ENCODE measurements at places on chromosomes 7 and 10. TPM values are rescaled to one million over a fixed set of nuclear protein-coding genes. Genes with fewer than 3 reads are reported as not detected.

Gene HKDC1
- total RNA-seq: 0.19 TPM

DNA sequence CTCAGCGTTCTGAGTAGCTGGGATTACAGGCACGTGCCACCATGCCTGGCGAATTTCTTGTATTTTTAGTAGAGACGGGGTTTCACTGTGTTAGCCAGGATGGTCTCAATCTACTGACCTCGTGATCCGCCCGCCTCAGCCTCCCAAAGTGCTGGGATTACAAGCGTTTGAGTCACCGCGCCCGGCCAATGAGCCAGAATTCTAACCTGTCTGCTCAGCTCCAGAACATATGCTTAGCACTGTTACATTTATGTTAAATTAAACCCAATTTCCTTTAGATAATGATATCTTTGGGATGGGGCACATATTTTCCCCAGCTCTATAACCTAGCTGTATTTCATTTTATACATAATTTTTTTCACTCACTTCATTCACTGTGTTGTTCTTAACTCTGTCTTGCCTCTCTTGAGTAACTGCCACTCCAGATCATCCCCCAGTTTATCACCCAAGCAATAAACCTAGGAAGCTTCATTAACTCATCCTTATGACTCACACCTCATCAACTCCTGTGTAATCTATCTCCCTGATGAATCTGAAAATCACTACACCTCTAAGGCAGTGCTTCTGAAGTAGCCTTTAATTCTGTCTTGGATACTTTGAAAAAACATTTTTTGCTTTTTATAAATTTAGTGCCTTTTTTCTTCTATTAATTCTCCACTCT is 559.7 kb upstream of the ZWINT start:
- H3K36me3 ChIP-seq: no peaks in the 10 kb centered on the region
- DNase-seq: no peak
- H3K4me1 ChIP-seq: no peaks in the 10 kb centered on the region
- no peak overlapping the region for H3K27ac ChIP-seq
- no peak overlapping the region for H3K4me3 ChIP-seq

Gene MEIG1
- not detected for total RNA-seq

Gene CRPPA
- 1.9 TPM for total RNA-seq

Gene CNPY1
- not detected for total RNA-seq

- no peaks in the 10 kb centered on the region for H3K27me3 ChIP-seq
- H3K36me3 ChIP-seq: peaks cover 84% of the 10 kb centered on the region
- peaks cover 5% of the 10 kb centered on the region for H3K4me1 ChIP-seq
- H3K27ac ChIP-seq: no peak overlapping the region
- H3K4me3 ChIP-seq: no peak overlapping the region
Measured at GRCh38 chr7:45074528-45075354, 14.0 kb downstream of the NACAD start.

Gene OGDH
- total RNA-seq: 93.7 TPM

Gene TMEM209
- 11.3 TPM for total RNA-seq

All from esophagus squamous epithelium (tissue), 5 donors.